ENCODE measurements at places on chromosomes 5 and 9. TPM values are rescaled to one million over a fixed set of nuclear protein-coding genes. Genes with fewer than 3 reads are reported as not detected.

MYMK gene
- total RNA-seq, result not detected

ADGRD2 gene
- total RNA-seq, result not detected

PRR7 gene
- total RNA-seq, result 23.3 TPM

- DNase-seq, result no peak
Observed at GRCh38 chr5:36662291-36662851, 56.0 kb downstream of the SLC1A3 start.

DNA sequence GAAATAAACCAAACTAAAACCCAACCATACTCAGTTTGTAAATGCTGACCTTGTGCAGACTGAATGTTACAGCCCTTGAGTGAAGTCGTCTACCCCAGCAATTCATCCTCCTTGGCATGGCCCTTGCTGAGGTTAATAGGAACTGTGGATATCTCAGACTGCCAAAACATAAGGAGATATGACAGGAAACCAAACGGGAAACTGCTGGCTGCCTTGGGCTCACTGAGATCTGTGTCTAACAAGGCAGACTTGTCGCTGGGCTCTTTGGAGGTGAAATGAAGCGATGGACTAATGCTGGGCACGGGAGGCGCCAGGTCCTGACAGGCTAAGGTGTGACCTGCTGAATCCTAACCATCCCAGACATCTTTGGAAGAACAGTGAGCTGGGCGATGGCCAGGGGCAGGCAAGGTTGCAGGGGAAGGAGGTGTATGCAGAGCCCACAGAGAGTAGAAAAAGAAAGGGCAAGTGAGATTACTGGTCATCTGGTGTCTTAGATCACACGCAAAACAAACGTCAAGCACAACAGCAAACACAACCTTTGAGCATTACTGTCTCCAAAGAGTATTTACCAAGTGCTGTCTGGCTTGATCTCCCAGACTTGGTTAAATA is 44.6 kb upstream of the ALDH1A1 start:
- no peak for DNase-seq

DNA sequence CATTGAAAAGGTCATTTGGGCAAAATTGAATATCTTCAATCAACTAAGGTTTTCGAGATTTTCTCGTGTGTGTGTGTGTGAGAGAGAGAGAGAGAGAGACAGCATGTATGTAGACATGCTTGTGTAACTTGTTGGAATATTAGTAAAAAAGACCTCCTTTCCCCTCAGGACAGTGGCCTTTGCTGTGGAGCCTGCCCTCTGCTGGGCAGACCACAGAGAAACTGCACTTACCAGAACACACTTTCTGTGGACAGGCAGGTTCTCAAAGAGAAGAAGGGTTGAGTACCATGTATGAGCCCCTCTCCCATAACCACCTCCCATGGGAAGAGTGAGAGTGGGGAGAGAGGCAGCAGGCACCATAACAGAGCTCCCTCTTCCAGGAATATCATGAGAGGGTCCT is 45.6 kb downstream of the CFAP90 start:
- no peak for DNase-seq

HSD17B3 gene
- total RNA-seq, result 0.96 TPM

NTNG2 gene
- 23.4 TPM for total RNA-seq
